ENCODE measurements at places on chromosomes 7 and 10. TPM values are rescaled to one million over a fixed set of nuclear protein-coding genes. Genes with fewer than 3 reads are reported as not detected.

SAMD9L gene
- 1.3 TPM for total RNA-seq

ADCYAP1R1 gene
- total RNA-seq: 0.35 TPM

EPO gene
- 6.3 TPM for total RNA-seq

PRLHR gene
- total RNA-seq: not detected

ELN gene
- 11.7 TPM for total RNA-seq

STK31 gene
- total RNA-seq: 0.13 TPM

ABCC2 gene
- total RNA-seq: 136 TPM

SEMA3A gene
- total RNA-seq: not detected

AKR1D1 gene
- total RNA-seq: 247 TPM

DLX6 gene
- not detected for total RNA-seq

TMEM229A gene
- total RNA-seq: not detected

CYP3A7 gene
- total RNA-seq: 252 TPM

NUTM2A gene
- 0.51 TPM for total RNA-seq

CHST15 gene
- total RNA-seq: 11.8 TPM

INTS1 gene
- total RNA-seq: 36.3 TPM

CCDC186 gene
- total RNA-seq: 11.4 TPM

CADPS2 gene
- total RNA-seq: 9.7 TPM

MEOX2 gene
- total RNA-seq: 0.33 TPM

NKX2-3 gene
- total RNA-seq: not detected

DYNC1I1 gene
- total RNA-seq: 0.74 TPM

FAM237B gene
- not detected for total RNA-seq

NKX1-2 gene
- total RNA-seq: not detected

WNT16 gene
- not detected for total RNA-seq

GDF2 gene
- total RNA-seq: 12.3 TPM

PNPLA8 gene
- 13.7 TPM for total RNA-seq

RHOBTB1 gene
- 5.3 TPM for total RNA-seq

EBLN1 gene
- not detected for total RNA-seq

CYP2C19 gene
- 6.4 TPM for total RNA-seq

OGDHL gene
- total RNA-seq: 83.4 TPM

CDCA7L gene
- 4.2 TPM for total RNA-seq

CYP2C18 gene
- total RNA-seq: 97.9 TPM

GPR37 gene
- total RNA-seq: 8.9 TPM

DENND2A gene
- 2.3 TPM for total RNA-seq

RAMP3 gene
- total RNA-seq: 23.5 TPM

MYH16 gene
- not detected for total RNA-seq

DKK1 gene
- not detected for total RNA-seq

PHKG1 gene
- 0.88 TPM for total RNA-seq

EPHB6 gene
- 1.5 TPM for total RNA-seq

CCDC172 gene
- not detected for total RNA-seq
